ENCODE measurements at places on chromosomes 6 and 20.

GRCh38 chr6:37624121-37624520, 73.6 kb downstream of the MDGA1 start:
- no peak for DNase-seq

- DNase-seq, result no peak
Measured at GRCh38 chr6:13653296-13653695, 38.2 kb downstream of the NOL7 start.

DNA sequence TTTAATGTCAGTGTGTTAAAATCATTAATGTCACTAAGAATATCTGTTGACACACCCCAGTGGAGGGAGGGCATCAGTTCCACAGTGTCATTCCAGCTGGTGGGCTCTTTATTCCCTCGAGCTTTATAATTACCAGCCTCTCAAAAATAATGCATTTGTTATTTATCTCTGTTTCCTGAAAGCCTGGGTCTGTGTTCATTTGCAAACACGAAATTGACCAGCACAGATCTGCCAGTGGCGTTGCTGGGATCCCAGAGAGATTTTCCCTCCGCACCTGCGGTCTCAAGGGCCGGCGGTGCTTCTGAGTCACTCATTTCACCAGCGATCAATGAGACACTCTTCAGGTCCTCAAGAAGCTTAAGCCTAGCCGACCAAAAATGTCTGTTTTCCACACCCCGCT, 5.7 kb upstream of the PYGB start:
- no peak for DNase-seq

DNA sequence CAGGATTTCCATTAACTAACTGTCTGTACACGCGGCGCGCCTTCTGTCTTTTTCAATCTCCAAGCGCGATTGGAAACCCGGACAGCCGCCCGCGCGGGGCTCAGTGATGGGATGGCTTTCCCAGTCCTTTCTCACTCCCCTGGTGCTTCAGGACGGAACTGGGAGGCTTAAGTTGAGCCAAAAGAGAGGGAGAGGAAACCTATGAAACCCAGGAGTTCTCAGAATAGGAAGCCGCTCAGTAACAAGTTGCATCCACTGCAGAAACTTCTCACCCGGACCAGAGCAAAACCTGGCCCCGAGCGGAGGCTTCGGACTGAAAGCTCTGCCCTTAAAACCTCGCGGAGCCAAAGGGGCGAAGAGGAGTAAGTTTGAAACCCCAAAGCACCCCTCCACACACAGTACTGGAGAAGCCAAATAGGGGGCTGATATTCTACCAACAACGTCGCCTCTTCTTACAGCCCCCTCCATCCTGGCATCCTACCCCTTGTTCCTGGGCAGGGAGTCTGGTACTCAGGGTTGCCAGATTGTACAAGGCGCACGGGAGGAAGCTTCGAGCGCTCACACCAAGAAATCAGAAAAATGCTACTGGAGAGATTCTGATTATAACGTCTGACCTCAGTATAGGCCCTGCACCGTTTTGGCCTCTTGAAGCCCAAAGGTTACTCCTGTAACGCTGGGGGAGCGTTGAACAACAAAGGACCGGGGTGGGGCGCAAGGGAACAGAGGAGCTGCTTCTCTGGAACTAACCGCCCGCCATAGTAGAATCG, 906 bp upstream of the COL12A1 start:
- no peak for DNase-seq

DNA sequence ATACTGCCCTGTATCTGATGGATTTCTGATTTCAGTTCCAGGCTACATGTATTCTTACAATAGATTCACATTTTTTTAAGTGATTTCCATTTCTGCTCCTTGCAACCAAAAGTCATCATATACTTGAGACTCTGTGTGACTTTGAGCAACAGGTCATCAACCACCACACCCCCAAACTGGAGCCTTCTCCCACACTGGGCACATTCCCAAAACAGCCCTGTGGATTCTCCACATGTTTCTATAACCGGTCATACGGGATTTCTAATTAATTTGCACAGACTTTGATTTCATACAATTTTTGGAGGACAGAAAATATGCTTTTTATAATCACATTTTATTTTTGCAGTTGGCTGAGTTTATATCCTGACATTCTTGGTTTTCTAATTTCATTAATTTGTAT, 317.2 kb upstream of the ID4 start:
- DNase-seq, result no peak

DNA sequence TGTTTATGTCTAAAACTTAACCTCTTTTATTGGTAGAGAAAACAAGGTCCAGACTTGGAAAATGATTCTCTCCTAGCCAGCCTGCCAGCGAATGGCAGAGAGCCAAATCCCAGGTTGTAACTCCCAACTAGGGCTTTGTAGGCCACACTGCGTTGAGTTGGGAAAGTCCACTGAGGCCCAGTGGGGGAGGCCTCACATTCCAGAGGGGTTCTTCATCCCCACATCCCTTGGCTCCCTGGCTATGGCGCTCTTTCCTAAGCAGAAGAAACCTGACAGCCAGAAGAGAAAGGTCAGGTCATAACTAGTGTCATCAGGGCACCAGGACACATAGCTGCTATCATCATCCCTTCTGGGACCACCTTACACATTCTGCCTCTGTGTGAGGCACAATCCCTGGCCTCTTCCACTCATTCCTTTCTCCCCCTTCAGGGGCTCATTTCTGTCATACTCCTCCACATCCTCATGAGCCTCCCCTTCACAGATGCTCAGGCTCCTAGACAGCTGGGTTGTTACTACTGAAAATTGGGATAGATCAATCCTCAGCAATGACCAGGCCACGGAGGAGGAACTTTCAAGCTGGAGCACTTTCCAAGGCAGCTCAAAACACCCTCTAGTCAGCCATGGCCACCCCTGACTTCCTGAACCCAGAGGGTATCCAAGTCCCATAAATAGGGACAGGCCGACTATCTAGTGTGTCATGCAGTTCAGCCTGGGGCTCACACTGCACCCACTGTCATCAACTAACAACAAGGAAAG, 48.6 kb downstream of the TCP11 start:
- no peak for DNase-seq

GRCh38 chr20:11051136-11051535, 377.3 kb upstream of the JAG1 start:
- no peak for DNase-seq

- DNase-seq, result no peak
Measured at GRCh38 chr6:80439721-80440470, 333.4 kb downstream of the BCKDHB start.

GRCh38 chr6:132253211-132253610, 148.1 kb downstream of the MOXD1 start:
- no peak for DNase-seq

DNA sequence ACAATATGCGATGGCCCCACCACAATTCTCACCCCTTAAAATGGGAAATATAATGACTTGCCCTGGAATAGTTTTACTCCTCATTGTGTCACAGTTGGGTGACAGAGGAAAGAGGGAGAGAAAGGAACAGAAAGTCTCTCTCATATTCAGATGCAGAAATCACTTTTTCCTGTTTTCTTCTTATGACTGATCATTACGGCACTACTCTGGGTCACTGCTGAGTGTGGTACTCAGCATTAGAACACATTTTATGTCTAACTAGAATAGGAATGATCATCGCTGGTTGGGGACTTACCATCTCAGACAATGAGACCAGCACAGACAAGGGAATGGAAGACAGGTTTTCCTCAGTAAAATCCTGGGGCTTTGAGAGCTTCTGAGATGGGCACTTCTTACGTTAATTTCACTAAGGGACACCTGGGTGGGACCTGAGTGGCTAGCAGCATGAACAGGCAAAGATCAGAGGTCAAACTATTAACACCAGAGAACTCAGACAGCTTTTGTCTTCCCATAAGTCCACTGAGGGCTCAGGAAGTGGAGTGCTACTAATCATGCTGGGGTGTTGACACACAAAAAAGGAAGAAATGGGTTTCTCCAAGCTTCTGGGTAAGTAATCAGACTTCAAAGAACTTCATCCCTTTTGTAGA, 54.9 kb upstream of the ARHGAP18 start:
- no peak for DNase-seq

- no peak for DNase-seq
Measured at GRCh38 chr6:121008553-121008952, 325.7 kb downstream of the TBC1D32 start.

DNA sequence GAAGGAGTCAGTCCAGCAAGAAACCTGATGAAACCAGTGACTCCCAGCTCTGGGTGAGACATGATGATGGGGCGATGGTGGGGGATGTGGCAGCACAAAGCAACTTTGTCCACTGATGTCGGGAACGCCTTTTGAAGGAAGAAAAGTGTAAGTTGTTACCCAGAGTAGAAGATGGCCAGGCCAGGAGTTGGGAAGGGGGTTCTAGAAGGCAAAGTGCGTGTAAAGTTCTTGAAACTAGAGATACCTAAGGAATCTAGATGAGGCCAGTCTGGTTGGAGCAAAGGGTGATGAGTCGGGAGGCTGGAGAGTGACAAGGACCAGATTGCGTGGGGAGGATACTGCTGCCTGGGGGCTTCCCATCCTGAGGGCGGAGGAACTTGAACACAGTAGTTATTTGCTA, 117.0 kb downstream of the PHACTR3 start:
- DNase-seq, result no peak

GRCh38 chr20:33291830-33292355, 8.9 kb downstream of the BPIFB1 start:
- peak; percentile 46 for DNase-seq

- DNase-seq, result no peak
Measured at GRCh38 chr6:26349964-26350857, 14.8 kb upstream of the BTN3A2 start.

GRCh38 chr20:46012921-46013320, 4.2 kb downstream of the MMP9 start:
- DNase-seq, result no peak

GRCh38 chr6:40342723-40343122, 244.4 kb downstream of the LRFN2 start:
- DNase-seq, result no peak

GRCh38 chr6:152166497-152166896, 359.0 kb downstream of the ESR1 start:
- DNase-seq, result no peak

GRCh38 chr20:38338849-38339520, 7.3 kb upstream of the LBP start:
- no peak for DNase-seq

DNA sequence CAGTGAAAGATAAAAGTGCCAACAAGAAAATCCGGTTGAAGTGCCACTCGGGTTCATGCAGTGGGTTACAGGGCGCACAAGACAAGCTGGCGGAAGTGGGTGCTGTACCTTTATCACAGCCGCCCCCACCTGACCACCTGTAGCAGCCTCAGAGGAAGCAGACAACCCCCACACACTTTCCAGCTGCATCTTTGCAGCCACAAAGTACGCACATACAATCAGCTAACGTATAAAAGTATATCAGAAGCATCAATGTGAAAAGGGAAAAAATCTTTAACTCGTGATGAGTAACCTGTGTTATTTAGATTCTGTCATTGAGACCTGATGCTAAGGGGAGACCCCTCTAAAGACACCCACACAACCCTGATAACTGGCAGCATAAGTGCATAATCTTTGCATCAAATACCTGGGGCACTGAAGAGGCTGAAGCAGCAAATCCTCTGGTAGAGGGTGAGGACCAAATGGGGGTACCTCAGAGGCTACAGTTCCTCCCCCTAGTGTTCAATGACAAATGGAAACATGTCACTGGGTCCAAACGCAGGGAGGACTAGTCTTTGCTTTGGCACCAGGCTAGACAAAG, 22.1 kb downstream of the BACH2 start:
- peak; percentile 90 for DNase-seq

GRCh38 chr20:57760698-57761412, 51.0 kb upstream of the PMEPA1 start:
- DNase-seq, result no peak

GRCh38 chr6:168778201-168778600, 337.2 kb downstream of the SMOC2 start:
- no peak for DNase-seq

Data from stimulated activated CD4-positive, alpha-beta T cell treated with anti-CD3 and anti-CD28 coated beads, TNF-alpha, amount 100 ng/mL, for 24 hours (primary cell).